ENCODE measurements at places on chromosomes 16 and 17.

DNA sequence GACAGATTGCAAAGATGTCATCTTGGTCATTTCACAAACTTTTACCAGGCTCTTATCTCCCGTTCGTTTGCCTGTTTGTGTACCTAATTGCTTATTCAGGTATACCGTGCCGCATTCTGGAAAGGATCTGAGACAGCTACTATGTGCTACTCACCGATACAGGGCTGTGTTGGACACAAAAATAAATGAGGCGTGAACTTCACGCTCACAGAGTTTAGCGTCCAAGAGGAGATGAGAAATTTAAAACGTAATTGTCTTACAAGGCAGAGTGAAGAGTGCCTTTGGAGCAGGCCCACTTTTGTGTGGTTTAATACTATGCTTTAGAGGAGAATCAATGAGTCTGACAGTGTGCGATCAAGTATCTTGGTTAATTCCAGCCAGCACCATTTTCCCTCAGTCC is 26.7 kb downstream of the MAF start:
- no peak for DNase-seq

DNA sequence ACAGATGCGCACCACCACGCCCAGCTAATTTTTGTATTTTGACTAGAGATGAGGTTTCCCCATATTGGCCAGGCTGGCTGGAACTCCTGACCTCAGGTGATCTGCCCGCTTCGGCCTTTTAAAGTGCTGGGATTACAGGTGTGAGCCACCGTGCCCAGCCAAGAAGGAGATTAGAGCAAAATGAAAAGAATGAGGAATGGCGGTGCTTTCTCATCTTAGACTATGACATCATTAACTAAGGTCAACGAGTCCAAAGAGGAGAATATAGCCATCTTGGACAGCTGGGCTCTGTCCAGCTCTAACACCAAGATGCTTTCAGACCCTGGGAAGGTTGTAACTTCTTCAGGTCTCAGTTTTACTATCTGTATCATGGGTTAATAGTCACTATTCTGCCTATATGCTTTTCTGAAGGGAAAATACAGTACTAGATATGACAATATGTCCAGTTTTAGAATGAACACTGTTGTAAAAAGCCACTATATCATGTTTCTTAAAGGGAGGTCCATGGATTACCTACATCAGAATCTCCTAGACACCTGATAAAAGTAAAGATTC is 76.7 kb downstream of the SLC39A11 start:
- DNase-seq = no peak

DNA sequence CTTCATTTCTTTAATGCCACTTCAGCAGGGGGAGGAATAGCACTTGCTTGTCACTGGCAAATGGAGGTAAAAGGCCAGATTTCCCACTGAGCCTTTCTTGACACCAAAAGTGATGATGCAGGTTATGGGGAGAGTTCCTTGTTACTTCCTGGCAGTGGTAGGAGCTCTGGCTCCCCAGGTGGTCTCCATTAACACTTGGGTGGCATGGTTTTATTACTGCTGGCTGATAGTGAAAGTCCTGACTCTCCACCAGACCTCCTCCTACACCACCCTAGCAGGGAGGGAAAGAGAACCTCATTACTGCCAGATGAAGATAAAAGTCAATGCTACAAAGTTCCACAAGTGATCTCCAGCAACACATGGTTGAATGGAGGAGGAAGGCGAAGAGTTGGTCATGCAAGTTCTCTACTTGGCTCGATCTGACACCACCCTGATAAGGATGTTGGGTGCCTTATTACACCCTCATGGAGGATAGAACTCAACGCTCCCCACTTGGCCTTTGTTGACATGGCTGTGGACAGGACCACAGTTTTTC is 152.7 kb upstream of the GNAO1 start:
- DNase-seq = no peak

DNA sequence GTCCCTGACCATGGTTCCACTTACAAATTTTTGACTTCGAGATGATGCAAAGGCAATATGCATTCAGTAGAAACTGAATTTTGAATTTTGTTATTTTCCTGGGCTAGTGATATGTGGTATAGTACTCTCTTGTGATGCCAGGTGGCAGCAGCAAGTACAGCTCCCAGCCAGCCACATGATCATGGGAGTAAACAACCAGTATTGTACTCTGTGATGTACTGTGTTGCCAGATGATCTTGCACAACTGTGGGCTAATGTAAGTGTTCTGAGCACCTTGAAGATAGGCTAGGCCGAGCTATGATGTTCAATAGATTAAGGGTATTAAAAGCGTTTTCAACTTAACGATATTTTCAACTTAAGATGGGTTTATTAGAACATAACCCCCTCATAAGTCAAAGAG is 250.8 kb downstream of the STX8 start:
- no peak for DNase-seq

GRCh38 chr16:19235478-19235877 is 50.1 kb upstream of the CLEC19A start:
- no peak for DNase-seq

DNA sequence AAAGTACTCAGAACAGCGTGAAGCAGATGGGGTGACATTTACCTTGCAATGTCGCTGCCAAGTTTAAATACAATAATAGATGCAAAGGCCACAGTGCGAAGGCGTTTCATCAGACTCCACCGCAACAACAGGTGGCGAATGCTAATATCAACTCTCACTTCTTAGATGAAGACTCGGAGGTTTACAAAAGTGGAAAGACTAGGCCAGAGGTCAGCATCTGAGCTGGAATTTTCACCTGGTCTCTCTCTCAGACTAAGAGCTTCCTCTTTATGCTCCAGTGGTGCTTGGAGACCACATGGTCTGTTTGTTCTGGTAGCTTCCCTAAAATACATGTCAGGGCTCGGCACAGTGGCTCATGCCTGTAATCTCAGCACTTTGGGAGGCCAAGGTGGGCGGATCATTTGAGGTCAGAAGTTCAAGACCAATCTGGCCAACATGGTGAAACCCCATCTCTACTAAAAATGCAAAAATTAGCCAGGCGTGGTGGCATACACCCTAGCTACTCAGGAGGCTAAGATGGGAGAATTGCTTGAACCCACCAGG is 169.1 kb downstream of the XYLT1 start:
- DNase-seq = no peak

GRCh38 chr17:69042308-69042707 is 18.4 kb downstream of the ABCA9 start:
- no peak for DNase-seq

DNA sequence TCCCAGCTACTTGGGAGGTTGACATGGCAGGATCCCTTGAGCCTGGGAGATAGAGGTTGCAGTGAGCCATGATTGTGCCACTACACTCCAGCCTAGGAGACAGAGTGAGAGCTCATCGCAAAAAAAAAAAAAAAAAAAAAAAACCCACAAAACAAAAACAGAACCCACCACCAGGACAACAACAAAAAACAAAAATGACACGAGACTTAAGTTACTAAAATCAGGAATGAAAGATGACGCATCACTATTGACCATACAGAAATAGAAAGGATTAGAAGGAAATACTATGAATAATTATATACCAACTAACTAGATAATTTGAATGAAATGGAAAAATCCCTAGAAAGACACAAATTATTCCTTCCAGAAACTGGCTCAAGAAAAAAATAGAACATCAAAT is 432.4 kb upstream of the PMFBP1 start:
- no peak for DNase-seq

- DNase-seq = no peak
These were observed 38.0 kb upstream of the DHX40 start for GRCh38 chr17:59527325-59527917.

GRCh38 chr16:73354434-73354833 is 306.5 kb upstream of the ZFHX3 start:
- DNase-seq = no peak

- DNase-seq = no peak
These were observed 45.9 kb downstream of the C16orf95 start for GRCh38 chr16:87271256-87271655.

DNA sequence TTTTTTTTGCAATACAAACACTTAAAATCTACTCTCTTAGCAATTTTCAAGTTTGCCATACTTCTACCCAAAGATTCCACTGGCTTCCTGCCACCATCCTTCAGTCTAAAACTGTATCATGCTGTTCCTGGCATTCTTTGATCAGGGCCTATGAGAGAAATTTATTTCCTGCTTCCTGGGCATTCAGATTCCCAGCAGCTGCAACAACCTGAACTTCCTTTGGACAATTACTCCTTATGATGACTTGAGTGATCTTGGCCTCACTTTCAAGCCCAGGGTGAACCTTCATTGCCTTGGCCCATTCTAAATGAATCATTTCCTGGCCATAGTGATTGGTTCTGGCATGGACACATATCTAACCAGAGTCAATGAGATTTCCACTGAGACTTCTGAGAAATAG is 18.0 kb upstream of the MON1B start:
- no peak for DNase-seq

- peak; percentile 26 for DNase-seq
These were observed 86.5 kb downstream of the ENGASE start for GRCh38 chr17:79160980-79161636.

DNA sequence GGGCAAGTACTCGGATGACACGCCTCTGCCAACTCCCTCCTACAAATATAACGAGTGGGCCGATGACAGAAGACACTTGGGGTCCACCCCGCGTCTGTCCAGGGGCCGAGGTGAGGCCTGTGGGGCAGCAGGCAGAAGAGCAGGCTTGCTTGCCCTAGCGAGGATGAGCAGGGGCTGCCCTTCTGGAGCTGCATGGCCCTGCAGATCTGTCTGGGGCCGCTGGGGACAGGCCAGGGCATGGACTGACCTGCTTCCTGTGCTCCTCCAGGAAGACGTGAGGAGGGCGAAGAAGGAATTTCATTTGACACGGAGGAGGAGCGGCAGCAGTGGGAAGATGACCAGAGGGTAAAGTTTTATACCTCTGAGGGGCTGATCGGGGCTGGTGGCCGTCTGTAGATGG is 5.3 kb downstream of the DHX38 start:
- DNase-seq = no peak

- no peak for DNase-seq
These were observed 112.8 kb upstream of the DNAH9 start for GRCh38 chr17:11485336-11486100.

DNA sequence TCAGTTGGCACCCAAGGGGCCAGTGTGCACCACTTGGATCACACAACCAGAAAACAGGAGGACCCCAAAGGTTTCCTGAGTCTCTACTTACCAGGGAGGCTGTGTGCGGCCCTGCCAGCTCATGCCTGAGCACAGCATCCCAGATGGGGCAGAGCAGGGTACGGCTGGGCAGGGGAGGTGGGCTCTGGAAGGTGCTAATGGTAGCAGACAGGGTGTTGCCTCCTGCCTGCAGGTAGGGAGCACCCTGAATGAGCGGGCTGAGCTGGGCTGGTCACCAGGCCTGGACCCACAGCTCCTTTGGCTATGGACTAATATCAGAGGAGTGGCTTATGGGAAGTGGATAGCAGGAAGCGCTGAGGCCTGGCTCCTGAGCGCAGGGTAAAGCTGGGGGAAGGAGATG is 14.6 kb downstream of the RECQL5 start:
- DNase-seq = no peak

DNA sequence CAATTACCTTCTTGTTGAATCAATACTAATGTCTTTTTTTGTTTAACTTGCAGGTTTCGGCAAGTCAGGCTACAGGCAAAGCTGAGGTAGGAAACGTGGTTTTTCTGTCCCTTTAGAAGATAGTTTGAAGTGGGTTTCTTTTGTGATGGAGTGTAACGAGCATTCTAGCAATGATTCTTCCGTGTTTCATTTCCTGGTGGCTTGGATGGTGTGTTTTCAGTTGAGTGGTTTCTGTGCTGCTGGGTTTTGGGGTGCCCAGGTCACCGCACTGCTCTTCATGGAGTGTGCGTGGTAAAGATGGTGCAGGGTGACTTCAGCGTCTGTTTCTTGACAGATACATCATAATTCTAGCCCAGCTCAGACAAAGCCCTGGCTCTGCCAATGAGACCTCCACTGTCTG is 769.7 kb upstream of the EEF2KMT start:
- DNase-seq = no peak

DNA sequence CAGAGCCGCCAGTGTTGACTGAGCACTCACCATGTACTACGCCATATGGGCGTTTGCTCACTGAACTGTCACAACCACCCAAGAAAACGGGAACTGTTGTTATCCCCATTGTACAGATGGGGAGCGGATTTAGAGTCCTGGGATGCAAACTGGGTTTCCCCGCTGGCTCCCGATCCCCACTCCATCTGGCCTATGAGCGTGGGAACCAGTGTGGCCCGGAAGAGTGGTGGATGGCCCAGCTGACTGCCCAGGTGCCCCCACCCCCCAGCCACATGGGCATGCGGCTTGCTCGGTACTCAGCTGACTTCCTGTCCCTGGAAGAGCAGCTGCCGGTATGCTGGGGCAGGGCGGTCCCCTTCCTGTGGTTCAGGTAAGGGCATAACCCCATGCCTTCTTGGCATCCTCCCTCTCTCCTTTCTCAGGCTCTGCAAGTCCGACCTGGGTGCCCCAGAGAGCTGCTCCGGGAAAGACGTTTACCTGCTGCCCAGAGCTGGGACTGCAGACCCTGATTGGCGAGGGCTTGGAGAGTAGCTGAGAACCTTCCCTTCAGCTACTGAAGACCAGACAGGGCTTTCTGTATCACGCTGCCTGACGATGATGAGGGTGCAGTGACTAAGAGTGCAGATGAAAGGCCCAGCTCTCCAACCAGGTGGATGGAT is 16.2 kb downstream of the SOCS3 start:
- DNase-seq = peak; percentile 88

- no peak for DNase-seq
These were observed 218.3 kb downstream of the CDH13 start for GRCh38 chr16:82845116-82845515.

GRCh38 chr17:47120521-47121095 is 68.5 kb downstream of the CDC27 start:
- DNase-seq = no peak

GRCh38 chr16:14304891-14305460 is 233.9 kb downstream of the MRTFB start:
- DNase-seq = no peak

GRCh38 chr16:27174007-27174406 is 29.3 kb upstream of the KDM8 start:
- peak; percentile 78 for DNase-seq

- no peak for DNase-seq
These were observed 202.2 kb downstream of the CDH8 start for GRCh38 chr16:61834082-61834481.

- no peak for DNase-seq
These were observed 69.8 kb upstream of the KSR1 start for GRCh38 chr17:27386206-27387075.

DNA sequence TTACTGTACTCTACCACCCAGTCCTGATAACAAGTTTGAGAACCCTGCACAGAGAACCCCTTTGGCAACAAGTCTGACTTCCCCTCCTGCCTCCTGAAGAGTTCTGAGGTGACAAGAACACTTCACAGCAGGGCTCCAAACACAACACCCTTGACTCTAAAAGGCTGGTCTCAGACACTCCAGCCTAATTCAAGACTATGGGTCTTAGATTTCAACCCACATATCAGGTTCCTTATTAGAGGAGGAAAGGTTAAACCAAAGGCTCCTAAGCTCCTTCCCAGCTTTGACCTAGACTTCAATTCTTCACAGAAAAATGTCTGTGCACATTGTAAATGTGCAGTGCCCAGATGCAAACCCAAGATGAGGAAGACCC is 23.0 kb downstream of the RANBP10 start:
- no peak for DNase-seq

DNA sequence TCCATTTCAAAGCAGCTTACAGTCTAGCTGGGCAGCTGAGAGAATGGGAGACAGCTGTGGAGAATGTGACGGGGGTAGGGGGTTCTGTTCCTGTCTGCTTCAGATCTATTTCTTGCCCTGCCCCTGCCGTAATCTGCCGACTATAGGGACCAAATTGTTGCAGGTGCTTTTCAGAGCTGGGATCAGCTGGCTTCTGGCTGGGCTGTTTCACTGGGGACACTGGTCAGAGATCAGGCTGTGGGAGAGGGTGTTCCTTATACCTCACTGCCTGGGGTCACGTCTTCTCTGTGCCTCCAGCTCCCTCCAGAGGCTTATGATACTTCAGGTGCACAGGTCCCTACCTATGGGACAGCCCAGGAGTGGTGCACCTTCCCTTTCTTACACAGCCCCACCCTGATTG is 514.9 kb upstream of the GOT2 start:
- DNase-seq = no peak
